Fibroblast of gingiva (primary cell): ENCODE measurements at places on chromosomes 13 and 19.

DNA sequence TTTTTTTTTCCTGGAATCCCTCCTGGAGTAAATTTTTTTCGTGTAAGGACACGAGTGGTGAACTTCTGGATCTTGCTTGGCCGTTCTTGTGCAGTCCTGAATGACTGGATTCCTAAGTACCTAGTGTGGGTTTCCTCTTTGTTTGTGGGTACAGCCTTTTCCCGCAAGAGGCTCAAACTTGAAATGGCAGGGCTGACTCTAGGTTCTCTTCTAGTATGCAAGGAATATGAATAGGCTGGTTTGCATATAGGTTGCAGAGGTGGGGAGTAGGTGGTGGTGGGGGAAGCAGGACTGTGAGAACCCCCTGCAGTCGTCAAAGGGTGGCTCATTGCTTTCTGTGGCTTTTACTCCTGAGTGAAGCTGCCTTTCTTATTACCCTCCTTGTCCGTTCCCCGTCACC, 13.6 kb downstream of the UBAC2 start:
- no peak for DNase-seq

DNA sequence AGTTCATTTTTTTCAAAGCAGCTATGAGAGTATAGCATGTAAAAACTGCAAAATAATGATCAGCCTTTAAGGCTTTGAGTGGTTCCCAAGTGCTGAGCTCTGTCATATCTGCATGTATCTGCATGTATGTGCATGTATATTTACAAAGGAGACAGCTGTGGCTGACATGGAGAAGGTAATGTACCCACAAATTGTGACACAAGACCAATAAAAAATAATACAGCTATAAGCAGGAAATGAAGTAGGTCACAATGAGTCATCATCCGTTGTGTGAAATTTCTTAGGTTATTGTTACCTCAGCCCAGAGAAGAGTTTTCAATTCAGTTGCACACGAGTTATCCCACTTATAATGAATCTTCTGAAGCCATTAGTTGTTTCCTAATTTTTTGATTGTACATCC, 60.9 kb upstream of the MED4 start:
- peak; percentile 17 for DNase-seq

GRCh38 chr19:40614622-40615411, 13.6 kb downstream of the LTBP4 start:
- DNase-seq: peak; percentile 96

DNA sequence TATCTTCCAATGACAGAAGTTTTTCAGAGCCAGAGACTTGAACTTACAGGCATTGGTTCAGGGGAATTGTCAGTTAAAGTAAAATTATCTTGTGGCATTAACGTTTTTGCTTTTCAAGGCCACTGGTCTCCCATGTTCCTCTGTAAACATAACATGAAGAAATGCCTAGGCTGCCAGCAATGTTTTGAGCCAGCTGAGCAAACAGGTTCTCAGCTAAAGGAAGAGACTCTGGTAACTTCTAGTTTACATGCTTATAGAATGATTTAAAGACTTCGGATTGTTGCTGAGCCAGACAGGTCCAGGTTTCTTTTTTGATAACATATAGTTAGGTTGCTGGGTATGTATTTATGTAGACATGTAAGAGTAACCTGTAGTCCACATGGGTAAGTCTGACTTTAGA, 35.7 kb downstream of the ZNF493 start:
- DNase-seq: no peak

- no peak for DNase-seq
Measured at GRCh38 chr19:39223703-39224279, 19.7 kb upstream of the SYCN start.

- peak; percentile 15 for DNase-seq
Measured at GRCh38 chr13:47216176-47216822, 319.4 kb upstream of the HTR2A start.

- peak; percentile 57 for DNase-seq
Measured at GRCh38 chr19:13033819-13034611, 38.7 kb downstream of the NFIX start.

DNA sequence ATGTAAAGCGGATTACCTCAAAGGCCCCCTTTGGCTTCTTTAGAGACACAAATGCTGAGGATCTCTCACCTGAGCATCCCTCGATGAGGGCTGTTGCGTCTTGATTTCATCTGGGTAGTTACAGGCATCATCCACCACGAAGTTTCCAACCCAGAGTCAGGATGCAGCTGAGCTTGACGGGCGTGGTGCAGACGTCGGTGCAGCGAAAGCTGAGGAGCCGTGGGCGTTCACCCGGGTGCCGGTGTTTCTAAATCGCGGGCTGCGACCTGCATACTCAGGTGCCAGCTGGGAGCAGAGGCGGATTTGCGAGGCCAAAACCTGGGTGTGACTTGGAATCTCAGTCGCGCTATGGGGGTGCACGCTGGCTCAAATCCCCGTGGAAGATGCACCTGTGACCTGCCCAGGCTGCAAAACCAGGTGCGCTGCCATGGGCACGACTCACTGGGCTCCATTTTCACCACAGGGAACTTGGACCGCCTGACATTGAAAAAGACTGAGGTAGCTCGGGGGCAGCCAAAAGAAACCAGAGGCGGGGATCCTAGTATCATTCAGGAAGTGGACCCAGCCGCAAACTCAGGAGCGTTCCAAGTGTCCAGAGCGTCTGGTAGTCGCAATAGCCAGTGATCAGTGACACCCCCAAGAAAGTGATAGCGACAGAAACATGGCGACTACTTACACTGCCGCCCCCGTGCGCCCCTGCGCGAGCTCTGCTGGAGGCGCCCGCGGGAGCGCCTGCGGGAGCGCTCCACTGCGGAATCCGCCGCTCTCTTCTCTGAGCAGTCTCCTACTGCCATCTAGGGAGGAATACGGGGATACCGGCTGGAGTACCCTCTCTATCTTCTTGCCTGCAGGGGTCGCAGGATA, 36.4 kb upstream of the IGFL4 start:
- DNase-seq: peak; percentile 59

DNA sequence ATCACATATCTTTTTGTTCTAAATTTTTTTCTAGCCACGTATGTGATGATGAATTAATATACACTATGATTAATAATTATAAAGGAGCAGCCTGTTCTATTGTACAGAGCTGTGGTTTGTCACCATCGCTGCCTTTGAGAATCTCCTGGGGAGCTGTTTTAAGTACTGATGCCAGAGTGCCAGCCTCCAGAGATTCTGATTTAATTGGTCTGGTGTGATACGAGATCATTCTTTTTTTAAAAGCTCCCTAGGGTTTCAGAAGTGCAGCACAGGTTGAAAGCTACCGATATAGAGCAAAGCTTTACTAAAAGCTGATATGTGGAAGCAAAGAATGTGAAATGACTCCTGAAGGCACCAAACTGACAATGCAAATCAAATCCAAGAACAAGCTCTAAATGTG, 314.7 kb downstream of the ITGBL1 start:
- DNase-seq: no peak

DNA sequence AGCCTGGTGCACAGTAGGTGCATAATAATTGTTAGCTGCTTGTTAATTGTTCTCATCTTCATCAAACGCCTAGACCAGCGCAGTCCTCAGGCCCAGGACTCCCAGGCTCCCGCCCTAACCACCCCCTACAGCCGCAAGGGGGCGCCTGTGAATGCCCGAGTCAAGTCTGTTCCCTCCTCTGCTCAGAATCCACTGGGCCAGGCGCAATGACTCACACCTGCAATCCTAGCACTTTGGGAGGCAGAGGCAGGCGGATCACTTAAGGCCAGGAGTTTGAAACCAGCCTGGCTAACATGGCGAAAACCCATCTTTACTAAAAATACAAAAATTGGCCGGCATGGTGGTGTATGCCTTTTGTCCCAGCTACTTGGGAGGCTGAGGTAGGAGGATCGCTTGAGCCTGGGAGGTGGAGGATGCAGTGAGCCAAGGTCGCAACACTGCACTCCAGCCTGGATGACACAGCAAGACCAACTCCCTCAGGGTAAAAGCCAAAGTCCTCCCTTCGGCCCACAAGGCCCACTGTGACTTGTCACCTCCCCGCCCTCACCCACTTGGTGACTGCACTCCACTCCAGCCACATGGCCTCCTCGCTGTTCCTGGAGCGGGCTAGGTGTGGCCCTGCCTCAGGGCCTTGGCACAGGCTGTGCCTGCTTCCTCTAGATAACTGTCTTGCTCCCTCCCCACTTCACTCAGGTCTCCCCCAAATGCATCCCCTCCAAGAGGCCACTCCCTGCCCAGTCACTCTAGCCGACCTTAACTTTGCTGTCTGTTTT, 9.1 kb downstream of the ZNF653 start:
- peak; percentile 71 for DNase-seq

DNA sequence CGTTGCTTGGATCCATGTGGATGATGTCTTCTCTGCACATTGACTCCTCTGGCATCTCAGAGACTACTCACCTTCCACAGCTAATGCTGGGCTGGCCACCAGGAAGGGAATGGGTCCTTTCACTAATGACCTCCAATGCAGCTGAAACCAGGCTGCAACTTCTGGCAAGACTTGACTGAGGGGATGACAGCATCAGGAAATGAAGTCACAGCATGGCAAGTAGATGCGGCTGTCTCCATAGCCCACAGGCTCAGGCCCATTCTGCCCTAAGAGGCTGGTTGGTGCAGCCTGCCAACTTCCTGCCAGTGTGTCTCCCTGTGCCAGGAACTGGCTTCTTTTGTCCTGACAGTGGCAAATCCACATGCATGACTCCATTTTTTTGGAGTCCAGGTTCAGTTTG, 467.3 kb downstream of the TSHZ3 start:
- no peak for DNase-seq

GRCh38 chr13:81872581-81872980, 1531.7 kb upstream of the SPRY2 start:
- DNase-seq: no peak
